ENCODE measurements at places on chromosomes 2 and 18.

DNA sequence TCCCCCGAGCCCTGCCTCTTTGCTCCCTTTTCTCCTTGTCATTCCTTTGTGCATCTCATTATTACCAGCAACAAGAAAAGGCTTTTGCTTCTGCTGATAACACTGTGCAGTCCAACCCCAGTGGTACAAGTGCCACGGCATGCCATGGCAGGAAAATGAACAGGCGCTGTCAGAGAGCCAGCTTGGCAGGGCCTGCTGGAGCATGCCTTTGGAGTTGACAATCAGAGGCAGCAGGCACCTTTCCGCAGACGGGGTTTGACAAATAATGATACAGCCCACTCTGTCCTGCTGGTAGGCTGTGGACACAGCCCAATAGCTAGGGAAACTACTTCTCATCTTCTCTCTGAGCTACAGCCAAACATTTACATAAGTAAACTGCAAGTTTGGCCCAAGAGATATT lies 243.9 kb upstream of the LRRTM1 start:
- DNase-seq, result peak; percentile 25

- no peak for DNase-seq
Measured at GRCh38 chr2:191298306-191298705, 53.1 kb downstream of the MYO1B start.

DNA sequence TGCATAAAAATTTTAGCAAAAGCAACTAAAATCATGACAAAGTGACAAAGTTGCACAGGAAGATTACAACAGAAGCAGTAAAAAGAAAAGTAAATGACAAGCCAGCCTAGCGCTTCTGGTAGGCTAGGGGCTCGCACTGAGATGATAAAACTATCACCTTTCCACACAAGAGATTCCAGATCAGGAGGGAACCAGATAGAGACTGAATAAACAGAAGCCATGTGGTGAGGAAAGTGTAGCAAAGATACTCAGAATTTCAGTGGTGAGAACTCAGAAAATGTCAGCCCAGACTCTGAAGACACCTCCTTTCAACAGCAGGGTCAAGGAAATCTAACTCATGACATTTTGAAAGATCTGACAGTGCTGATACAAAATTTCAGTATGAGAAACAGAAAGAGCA lies 77.4 kb upstream of the DNAJC10 start:
- no peak for DNase-seq

- no peak for DNase-seq
Measured at GRCh38 chr2:20294231-20294630, 56.4 kb downstream of the PUM2 start.

GRCh38 chr2:113850687-113851086 lies 39.2 kb upstream of the ACTR3 start:
- DNase-seq, result no peak

- DNase-seq, result no peak
Measured at GRCh38 chr2:74564222-74564621, 9.7 kb downstream of the DOK1 start.

All from NCI-H69 (cell line).